ENCODE measurements at places on chromosomes 13 and 19.
A peak's percentile ranks its signal among the peaks of the same experiment; 100 is the strongest.

- no peak for DNase-seq
Measured at GRCh38 chr13:45799451-45799850, 52.1 kb downstream of the SIAH3 start.

GRCh38 chr13:106373304-106373988, 162.0 kb downstream of the EFNB2 start:
- no peak for DNase-seq

GRCh38 chr19:16544473-16545231, 2.4 kb upstream of the CHERP start:
- DNase-seq: no peak

DNA sequence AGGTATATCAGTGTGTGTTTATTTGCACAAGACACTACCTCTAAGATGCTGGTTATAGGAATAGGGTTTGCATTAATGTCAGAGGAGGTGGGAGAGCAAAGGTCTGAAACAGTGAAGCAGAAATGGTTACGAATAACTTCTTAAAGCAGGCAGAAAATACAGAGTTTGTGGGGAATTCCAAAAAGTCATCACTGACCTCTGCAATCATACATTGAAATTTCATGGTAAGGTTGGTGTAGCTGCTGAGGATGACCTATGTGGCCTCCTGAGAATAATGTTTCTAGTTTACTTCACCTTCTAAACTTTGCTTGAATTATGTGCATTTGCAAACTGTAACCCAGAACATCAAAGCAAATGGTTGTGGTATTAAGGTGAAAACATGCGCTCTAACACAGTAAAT, 280.1 kb downstream of the PCDH20 start:
- no peak for DNase-seq

- DNase-seq: no peak
Measured at GRCh38 chr13:38730332-38730731, 43.5 kb downstream of the FREM2 start.

DNA sequence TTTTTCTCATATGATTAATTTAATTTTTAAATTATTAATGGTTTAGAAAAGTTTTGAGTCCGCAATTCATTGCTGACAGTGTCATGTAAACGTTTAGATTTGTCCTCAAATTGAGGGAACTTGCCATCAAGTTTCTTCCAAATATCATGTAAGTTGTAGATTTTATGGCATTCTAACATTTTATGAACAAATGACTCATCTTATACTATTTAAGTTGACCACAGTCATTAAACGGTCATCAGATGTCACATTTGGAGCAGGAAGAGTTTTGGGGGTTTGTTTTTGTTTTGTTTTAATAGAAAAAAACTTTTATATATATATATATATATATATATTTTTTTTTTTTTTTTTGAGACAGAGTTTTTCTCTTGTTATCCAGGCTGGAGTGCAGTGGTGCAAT, 4.3 kb downstream of the ZNF114 start:
- no peak for DNase-seq

DNA sequence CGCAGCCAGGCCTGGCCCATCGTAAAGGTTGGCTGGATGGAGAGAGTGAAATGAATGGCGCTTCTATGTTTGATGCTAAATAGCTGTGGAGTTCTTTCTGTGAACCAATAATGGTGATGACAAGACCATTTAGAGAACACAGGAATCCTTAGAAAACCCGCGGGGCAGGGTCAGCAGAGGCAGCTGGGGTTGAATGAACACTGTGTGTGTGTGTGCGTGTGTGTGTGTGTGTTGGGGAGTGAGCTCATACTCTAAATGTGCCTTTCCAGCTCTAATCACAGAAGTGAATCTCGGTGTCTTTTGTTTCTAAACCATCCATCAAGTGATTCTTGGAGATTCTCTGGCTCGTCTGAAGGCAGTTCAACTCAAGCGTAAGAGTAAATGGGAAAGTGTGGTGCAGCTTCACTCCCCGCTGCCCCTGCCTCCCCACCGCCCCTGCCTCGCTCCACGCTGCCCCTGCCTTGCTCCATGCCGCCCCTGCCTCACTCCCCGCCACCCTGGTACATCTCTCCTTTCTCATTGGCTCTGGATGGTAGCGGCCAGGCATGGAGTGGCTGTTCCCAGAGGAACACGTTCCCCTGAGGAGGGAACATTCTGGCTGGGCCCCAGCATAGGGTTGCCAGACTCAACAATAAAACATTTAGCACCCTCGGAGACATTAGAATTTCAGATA, 21.2 kb downstream of the TMPRSS9 start:
- no peak for DNase-seq

DNA sequence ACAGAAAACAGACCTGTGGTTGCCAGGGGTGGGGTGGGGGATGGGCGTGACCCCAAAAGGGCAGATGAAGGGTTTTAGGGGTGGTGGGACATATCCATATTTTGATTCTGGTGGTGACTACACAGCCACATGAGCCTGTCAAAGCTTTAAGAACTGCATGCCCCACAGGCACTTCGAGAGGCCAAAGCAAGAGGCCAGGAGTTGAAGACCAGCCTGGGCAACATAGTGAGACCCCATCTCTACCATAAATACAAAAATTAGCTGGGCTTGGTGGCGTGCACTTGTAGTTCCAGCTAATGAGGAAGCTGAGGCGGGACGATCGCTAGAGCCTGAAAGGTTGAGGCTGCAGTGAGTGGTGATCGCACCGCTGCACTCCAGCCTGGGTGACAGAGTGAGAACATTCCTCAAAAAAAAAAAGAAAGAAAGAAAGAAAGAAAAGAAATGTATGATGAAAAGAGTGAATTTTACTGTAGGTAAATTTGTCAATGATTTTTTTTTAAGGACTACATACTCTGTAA, 18.9 kb upstream of the BCL3 start:
- no peak for DNase-seq

GRCh38 chr13:23876265-23876664, 12.9 kb downstream of the MIPEP start:
- no peak for DNase-seq

- DNase-seq: no peak
Measured at GRCh38 chr13:96817336-96817941, 176.8 kb downstream of the OXGR1 start.

GRCh38 chr13:57629821-57630235, 1.7 kb upstream of the PCDH17 start:
- DNase-seq: peak; percentile 33

GRCh38 chr19:42229855-42230351, 9.8 kb downstream of the ZNF526 start:
- no peak for DNase-seq

GRCh38 chr13:47226516-47226915, 329.7 kb upstream of the HTR2A start:
- no peak for DNase-seq

DNA sequence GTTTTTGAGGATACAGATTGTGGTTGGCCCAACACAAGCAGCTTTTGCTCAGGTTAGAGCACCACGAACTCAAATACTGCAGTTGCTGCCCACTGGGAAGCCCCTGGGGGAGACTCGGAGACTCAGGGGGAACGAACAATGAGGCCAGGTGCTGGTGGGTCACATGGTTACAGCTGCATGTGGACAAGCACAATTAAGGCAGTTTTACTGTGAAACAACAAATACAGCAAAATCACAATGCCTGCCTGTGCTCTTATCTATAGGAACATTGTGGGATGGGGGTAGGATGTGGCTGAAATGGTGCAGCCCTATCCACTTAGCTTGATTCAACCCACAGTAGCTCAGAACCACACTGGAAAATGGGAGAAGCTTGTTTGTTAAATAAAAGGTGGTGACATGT, 119.7 kb upstream of the SPATA13 start:
- no peak for DNase-seq

DNA sequence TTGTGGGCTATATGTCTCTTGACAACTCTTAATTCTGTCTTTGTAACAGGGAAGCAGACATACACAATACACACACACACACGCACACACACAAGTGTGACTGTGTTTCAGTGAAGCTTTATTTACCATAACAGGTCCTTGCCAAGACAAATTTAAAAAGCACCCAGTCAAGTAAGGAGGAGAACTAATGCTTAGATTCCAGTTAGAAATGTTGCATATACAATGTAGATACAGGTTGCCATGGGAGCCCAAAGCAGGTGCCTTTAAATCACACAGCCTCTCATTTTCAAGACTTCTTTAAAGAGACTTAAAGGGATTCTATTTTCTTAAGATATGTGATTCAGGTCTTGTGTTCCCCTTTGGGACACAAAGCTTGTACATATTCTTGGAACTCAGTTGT, 1551.9 kb downstream of the EFNB2 start:
- DNase-seq: no peak

GRCh38 chr19:38698225-38699026, 45.8 kb downstream of the CAPN12 start:
- DNase-seq: no peak

DNA sequence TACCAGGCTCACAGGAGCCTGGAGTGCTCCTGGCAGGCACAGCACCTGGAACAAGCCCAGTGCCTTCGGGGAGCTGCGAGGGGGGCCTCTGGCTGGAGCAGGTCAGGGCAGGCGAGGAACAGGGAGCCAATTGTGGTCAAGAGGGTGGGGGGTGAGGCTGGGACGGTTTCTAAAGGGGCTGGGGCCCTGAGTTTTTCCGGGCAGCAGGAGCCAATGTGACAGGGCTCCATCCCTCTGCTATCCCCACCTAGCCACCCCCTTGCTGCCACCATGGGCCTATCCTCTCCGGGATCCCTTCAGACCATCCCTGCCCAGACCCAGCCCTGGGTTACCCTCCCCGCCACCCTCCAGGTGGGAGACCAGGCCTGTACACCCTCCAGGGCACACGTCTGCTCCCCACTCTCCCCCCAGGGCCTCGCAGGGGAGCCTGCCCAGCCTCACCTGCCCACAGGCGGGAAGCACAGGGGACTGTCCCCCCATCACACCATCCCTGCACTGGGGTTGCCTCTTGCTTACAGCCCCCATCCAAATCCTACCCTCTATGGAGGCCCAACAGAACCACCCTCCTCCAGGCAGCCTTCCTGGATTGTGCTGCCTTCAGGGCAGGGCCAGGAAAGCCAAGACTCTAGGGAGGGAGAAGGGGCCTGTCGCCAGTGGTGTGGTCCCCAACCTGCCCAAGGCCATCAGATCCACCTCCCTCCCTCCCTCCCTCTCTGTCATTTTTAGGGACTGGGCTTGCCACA, 121.0 kb downstream of the URI1 start:
- no peak for DNase-seq

GRCh38 chr13:24361852-24362366, 52.5 kb downstream of the C1QTNF9 start:
- no peak for DNase-seq

DNA sequence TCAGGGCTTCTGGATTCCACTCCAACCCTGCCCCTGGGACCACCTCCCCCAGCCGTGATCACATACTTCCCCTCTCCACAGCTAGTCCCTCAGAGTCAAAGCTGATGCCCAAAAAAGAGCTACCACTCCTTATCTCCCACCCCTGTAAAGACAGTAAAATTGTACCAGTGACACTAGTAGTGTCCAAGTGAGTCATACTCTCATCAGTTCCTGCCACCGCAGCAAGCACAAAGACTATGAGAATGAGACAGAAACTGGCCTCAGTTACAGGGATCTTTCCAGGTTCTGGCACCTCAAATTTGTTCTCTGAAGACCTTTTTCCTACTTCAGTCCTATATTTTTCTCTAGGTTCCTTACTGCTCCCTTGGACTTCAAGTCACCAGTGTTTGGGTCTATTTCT, 144.2 kb downstream of the SPRY2 start:
- DNase-seq: no peak

DNA sequence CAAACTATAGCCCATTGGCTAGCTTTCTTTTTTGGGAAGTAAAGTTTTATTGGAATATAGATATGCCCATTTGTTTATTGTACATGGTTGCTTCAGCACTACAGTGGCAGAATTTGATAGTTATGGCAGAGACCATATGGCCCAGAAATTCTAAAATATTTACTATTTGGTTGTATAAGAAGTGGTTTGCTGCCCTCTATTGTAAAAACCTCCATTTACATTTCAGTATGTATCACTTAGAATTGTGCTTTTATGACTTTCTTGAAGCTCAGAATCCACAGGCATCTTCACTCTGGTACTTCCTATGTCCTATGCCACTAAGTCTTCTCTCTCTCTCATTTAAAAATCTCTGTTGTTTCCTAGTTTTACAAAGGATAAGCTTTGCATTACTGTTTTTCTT, 37.7 kb downstream of the DLEU7 start:
- no peak for DNase-seq

DNA sequence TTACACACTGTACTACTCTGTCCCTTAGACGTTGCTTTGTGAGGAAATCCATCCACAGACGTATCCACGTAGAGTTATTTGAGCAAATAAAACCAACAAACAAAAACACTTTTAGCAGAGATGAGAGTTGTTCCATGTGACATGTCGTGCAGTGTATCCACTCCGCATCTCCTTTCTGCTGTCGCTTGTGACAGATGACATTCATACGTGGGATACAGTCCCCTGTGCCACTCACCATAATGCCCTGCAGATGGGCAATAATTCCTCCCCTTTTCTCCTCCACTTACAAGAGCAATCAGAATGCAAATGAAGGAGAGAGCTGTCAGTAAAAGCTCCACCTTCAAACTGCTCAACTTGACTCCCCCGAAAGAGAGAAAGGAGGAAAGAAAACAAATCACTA, 26.0 kb downstream of the IRS2 start:
- no peak for DNase-seq

DNA sequence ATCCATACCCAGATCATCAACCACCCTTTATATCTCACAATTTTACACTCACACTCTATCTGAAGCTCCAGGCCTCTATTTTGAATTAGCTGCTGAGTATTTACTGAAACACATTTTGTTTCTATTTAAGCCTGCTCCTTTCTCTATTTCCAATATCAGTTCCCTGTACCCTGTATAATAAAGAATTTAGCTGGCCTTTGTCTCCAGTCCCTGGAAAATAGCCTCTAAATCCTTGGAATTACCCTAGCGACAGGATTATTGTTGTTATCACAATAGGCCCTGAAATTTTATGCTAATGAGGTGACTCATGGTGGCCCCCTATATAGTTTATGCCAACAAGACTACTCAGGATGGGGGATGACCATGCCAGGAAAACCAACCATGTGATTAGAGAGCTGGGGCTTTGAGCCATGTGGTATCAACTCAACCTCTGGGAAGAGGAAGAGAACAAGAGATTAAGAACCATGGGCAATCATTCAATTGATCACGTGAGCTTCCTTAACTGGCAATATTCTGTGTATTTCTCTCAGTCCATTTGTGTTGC, 72.7 kb downstream of the KATNAL1 start:
- no peak for DNase-seq

GRCh38 chr13:75021151-75021550, 460.8 kb downstream of the TBC1D4 start:
- no peak for DNase-seq

GRCh38 chr19:43610493-43610892, 1.4 kb upstream of the SRRM5 start:
- DNase-seq: no peak

DNA sequence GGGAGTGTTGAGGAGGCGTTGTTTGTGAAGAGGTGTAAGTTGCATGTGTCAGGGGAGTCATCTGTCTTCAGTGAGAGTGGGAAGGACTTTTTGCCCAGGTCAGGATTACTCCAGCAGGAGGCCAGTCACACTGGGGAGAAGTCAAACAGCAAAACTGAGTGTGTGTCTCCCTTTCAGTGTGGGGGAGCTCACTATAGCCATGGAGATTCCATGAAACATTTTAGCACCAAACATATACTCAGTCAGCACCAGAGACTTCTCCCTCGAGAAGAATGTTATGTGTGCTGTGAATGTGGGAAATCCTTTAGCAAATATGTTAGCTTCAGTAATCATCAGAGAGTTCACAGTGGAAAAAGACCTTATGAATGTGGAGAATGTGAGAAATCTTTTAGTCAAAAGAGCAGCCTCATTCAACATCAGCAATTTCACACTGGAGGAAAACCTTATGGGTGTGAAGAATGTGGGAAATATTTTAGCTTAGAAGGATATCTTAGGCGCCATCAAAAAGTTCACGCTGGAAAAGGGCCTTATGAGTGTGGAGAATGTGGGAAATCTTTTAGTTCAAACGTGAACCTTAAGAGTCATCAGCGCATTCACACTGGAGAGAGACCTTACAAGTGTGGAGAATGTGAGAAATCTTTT, 8.4 kb upstream of the ZNF587 start:
- no peak for DNase-seq
